ENCODE measurements at places on chromosomes 4 and X. TPM values are rescaled to one million over a fixed set of nuclear protein-coding genes. Genes with fewer than 3 reads are reported as not detected.

The ZNF732 gene
- total RNA-seq, result 0.54 TPM

The SATL1 gene
- not detected for total RNA-seq

The LIMCH1 gene
- 44.5 TPM for total RNA-seq

The DUSP9 gene
- total RNA-seq, result not detected

The RBM47 gene
- 34.1 TPM for total RNA-seq

- H3K27me3 ChIP-seq, result no peaks in the 10 kb centered on the region
- H3K27ac ChIP-seq, result no peak overlapping the region
- no peak for ATAC-seq
- H3K4me3 ChIP-seq, result no peak overlapping the region
These were observed 670.6 kb upstream of the ATOH1 start for GRCh38 chr4:93157986-93158385.

DNA sequence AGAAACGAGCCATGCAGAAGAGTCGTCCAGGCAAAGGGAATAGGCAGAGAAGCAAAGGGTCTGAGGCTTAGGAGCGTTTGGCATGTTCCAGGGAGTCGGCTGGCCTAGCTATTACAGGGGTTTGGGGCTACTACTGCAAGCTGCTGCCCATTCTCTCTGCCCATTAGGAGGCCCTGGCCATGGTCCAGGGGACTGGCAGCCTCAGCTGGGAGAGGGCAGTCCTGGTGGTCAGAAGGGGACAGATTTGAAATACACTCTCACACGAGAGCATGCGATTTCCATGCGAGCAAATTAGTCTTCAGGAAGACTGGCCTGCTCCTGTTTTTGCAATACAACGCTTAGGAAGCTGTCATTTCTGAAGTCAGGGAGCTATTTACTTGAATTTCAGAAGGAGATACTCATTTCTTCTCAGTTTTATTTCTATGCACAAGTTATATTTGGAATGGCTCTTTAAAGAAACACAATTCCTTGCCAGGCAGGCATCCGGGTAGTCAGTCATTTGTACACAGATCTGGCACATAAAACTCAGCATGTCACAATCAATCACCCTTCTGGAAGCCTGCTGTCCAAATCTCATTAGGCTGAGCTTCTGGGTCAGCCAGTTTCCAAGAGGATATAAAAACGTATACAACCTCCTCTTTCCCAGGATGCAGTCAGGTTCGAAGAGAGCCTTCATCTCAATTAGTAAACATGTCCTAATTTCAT is 27.0 kb downstream of the PROM1 start:
- H3K4me3 ChIP-seq, result no peak overlapping the region
- peaks cover 2% of the 10 kb centered on the region for H3K4me1 ChIP-seq
- H3K27ac ChIP-seq, result no peak overlapping the region

GRCh38 chr4:139207247-139207646 is 30.2 kb upstream of the ELF2 start:
- no peaks in the 10 kb centered on the region for H3K4me1 ChIP-seq
- no peak overlapping the region for H3K4me3 ChIP-seq
- no peak for ATAC-seq
- H3K27me3 ChIP-seq, result no peaks in the 10 kb centered on the region
- no peaks in the 10 kb centered on the region for H3K36me3 ChIP-seq

GRCh38 chr4:121114756-121115155 is 42.4 kb upstream of the NDNF start:
- no peaks in the 10 kb centered on the region for H3K27me3 ChIP-seq
- H3K4me1 ChIP-seq, result no peaks in the 10 kb centered on the region

GRCh38 chr4:22932326-22932725 is 239.6 kb downstream of the GBA3 start:
- H3K27ac ChIP-seq, result no peak overlapping the region
- H3K4me3 ChIP-seq, result no peak overlapping the region
- ATAC-seq, result no peak
- no peaks in the 10 kb centered on the region for H3K27me3 ChIP-seq
- no peaks in the 10 kb centered on the region for H3K4me1 ChIP-seq

DNA sequence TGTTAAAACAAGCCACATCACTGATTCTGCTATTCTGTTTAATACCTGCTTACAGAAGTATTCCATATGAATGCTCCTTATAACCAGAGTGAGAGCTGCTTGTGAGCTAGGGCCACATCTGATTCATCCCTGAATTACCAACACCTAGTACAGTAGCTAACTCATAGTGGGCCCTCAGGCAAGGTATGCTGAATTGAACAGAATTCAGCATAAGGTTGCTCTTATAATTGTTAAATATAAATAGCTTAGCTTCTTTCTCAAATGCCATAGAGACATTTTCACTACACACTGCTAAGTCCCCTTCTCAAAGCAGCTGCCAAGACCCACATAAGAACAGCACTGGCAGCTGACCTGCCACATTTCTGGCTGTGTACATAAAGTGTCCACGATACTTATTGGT is 27.0 kb upstream of the MCF2 start:
- no peaks in the 10 kb centered on the region for H3K4me1 ChIP-seq
- no peak overlapping the region for H3K4me3 ChIP-seq
- H3K27ac ChIP-seq, result no peak overlapping the region
- H3K36me3 ChIP-seq, result peaks cover 25% of the 10 kb centered on the region
- H3K27me3 ChIP-seq, result no peaks in the 10 kb centered on the region

DNA sequence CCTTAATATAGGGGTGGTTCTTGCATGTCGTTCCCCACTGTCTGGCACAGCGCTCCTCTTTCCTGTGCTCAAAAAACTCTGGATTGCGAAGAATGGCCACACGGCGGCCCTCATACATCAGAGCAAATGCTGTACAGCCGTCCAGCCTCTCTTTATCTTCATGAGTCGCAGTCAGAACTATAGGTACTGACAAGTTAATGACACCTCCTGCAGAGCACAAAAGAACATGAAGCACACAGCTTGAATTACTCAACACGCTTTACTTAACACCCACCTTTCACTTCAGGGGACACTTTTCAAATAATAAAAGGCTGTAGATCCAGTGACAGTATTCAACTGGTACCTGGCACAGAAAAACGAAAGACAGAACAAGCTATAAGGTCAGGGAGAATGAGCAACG is 65.3 kb downstream of the PAPSS1 start:
- H3K36me3 ChIP-seq, result no peaks in the 10 kb centered on the region
- H3K4me1 ChIP-seq, result peaks cover 3% of the 10 kb centered on the region
- H3K27ac ChIP-seq, result no peak overlapping the region
- no peak for ATAC-seq
- no peaks in the 10 kb centered on the region for H3K27me3 ChIP-seq

DNA sequence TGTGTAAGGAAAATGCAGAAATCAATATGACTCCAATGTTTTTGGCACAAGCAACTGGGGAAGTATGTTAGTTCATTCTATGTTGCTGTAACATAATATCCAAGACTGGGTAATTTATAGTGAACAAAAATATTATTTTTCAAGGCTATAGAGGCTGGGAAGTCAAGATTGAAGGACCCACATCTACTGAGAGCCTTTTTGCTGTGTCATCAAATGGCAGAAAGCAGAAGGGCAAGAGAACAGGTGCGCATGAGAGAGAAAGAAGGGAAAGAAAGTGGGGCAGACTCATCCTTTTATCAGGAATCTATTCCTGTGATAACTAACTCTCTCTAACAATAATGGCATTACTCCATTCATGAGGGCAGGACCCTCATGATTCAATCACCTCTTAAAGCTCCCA is 237.2 kb downstream of the FAT4 start:
- no peak overlapping the region for H3K4me3 ChIP-seq
- H3K36me3 ChIP-seq, result no peaks in the 10 kb centered on the region
- H3K27ac ChIP-seq, result no peak overlapping the region
- ATAC-seq, result no peak

DNA sequence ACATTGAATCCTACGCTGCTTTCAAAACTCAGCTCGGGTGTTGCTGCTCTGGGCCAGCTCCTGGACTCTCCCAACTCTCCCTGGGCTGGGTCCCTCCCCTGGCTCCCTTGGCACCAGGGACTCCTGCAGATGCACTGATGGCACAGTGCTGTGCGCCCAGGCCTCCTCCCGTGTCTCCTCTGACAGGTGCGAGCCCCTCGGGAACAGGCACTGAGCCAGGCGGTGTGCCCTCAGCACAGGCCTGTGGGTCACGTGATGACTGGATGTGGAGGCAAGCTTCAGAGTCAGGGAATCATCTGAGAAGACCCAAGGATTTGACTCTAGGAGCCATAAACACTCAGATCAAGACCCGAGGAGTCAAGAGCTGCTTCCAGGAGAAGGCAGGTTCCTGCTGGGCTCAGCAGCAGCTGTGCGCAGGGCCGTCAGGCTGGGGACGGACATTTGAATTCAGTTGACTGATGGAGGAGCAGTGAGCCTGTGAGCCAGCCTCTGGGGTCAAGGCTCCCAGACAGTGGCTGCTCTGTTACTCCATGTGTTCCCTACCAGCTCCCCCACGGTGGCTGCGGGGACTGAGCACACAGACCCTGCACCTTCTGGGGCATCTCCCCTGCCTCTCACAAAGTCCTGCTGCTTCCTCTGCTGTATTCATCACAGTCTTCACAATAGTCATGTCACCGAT is 33.0 kb downstream of the NAT8L start:
- no peaks in the 10 kb centered on the region for H3K4me1 ChIP-seq
- no peak overlapping the region for H3K27ac ChIP-seq
- H3K36me3 ChIP-seq, result no peaks in the 10 kb centered on the region
- no peak for ATAC-seq
- H3K27me3 ChIP-seq, result no peaks in the 10 kb centered on the region

DNA sequence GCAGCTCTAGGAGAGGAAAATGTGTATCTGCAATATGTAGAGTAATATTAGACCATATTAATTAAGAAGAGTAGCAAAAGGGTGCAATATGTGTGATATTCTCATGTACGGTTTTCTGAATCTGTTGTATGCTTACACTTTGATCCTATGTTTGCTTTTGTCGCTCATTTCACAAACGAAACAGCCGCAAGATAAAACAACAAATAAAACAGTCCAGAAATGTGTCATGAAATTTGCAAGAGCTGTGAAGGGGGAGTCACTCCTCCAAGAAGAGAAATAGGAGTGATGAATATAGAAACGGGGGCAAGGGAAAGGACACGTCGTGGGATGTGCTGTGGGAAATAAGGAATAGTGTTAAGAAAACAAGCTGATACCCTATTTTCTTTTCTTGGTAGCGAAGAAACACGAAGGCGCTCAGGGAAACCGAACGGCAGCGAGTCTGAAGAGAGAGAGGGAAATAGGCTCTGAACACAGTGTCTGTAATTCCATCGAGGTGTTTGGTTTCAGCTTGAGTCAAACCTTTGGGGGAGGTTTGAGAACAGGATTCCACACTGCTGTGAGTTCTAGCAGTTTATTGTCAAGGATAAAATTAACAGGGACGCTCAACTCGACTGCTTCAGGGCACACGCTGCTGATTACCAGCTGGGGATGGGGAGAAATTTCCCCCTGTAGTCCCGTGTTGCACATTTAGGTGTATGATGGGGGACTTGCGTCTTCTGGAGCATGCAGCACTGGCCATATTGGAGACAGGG is 595.6 kb upstream of the TENM3 start:
- H3K27ac ChIP-seq, result no peak overlapping the region
- no peak overlapping the region for H3K4me3 ChIP-seq
- peaks cover 13% of the 10 kb centered on the region for H3K27me3 ChIP-seq
- no peaks in the 10 kb centered on the region for H3K36me3 ChIP-seq
- no peak for ATAC-seq
